ENCODE measurements at places on chromosomes 12 and 14. TPM values are rescaled to one million over a fixed set of nuclear protein-coding genes. Genes with fewer than 3 reads are reported as not detected.
A peak's percentile ranks its signal among the peaks of the same experiment; 100 is the strongest.

- DNase-seq = no peak
- H3K4me1 ChIP-seq = no peaks in the 10 kb centered on the region
- H3K36me3 ChIP-seq = no peaks in the 10 kb centered on the region
- H3K27me3 ChIP-seq = no peaks in the 10 kb centered on the region
- no peak overlapping the region for H3K4me3 ChIP-seq
Measured at GRCh38 chr12:69708649-69709048, 9.5 kb upstream of the BEST3 start.

- H3K27me3 ChIP-seq = no peaks in the 10 kb centered on the region
- H3K4me3 ChIP-seq = no peak overlapping the region
- H3K4me1 ChIP-seq = no peaks in the 10 kb centered on the region
- H3K36me3 ChIP-seq = no peaks in the 10 kb centered on the region
- DNase-seq = no peak
Measured at GRCh38 chr12:106197906-106198623, 49.8 kb downstream of the CKAP4 start.

DNA sequence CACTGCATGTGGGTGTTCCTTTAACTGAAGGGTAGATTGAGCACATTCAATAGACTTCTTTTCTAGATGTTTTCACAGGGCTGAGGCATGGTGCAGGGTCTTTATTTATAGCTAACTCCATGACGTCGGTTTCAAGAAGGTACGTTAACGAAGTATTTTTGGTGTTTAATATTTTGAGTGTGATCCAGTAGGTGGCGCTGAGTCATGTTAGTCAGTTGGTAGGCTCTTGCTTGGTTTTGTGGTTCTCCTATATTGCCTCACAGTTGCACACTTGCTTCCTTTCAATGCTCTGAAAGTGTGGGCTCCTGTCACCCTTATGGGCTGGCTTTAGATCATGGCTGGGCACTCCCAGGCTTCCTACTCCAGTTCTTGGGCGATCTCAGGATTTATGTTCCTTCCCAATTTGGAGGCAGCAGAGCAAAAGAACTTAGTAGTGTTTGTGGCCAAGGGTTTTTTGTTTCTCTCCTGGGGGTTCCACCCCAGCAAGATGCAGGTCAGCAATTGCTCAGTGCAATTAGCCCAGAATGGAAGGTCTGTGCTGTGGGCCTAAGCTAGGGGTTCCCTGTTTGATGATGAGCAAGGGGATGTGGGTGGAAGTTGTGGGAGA, 471.6 kb upstream of the FOXG1 start:
- H3K27me3 ChIP-seq = no peaks in the 10 kb centered on the region
- no peak for DNase-seq
- no peaks in the 10 kb centered on the region for H3K4me1 ChIP-seq
- H3K4me3 ChIP-seq = no peak overlapping the region
- H3K36me3 ChIP-seq = no peaks in the 10 kb centered on the region

GRCh38 chr14:68625366-68626090, 167.3 kb downstream of the ZFP36L1 start:
- H3K4me1 ChIP-seq = peaks cover 25% of the 10 kb centered on the region
- no peaks in the 10 kb centered on the region for H3K36me3 ChIP-seq
- no peak overlapping the region for H3K4me3 ChIP-seq
- no peaks in the 10 kb centered on the region for H3K27me3 ChIP-seq
- DNase-seq = no peak

DNA sequence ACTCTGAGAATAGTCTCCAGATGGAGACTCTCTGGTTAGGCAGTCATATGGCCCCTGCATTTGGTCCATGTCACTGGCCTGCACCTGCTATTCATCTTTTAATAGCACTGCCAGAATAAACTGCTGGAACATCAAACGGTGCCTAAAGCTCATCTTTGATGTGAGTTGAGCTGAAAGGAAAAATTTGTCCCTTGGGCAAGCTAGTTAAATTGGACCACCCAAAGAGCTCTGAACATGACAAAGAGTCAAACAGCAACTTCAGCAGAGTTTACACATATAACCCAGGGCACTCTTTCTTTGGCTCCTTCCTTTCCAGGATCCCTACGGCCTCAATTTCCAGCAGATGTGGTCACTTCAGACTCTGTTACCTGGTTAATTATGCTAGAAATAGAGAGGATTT, 269.9 kb downstream of the RPL10L start:
- no peaks in the 10 kb centered on the region for H3K4me1 ChIP-seq
- H3K4me3 ChIP-seq = no peak overlapping the region
- no peak overlapping the region for H3K27ac ChIP-seq
- no peak for DNase-seq
- H3K36me3 ChIP-seq = no peaks in the 10 kb centered on the region

ARL1 gene
- 69.2 TPM for total RNA-seq

CABP1 gene
- 1.7 TPM for total RNA-seq

APEX1 gene
- 147 TPM for total RNA-seq

- no peak overlapping the region for H3K4me3 ChIP-seq
- no peaks in the 10 kb centered on the region for H3K36me3 ChIP-seq
- DNase-seq = no peak
- no peaks in the 10 kb centered on the region for H3K27me3 ChIP-seq
Measured at GRCh38 chr12:22615963-22616501, 8.9 kb upstream of the ETNK1 start.

GRCh38 chr14:94050231-94050880, 24.2 kb downstream of the OTUB2 start:
- peaks cover 34% of the 10 kb centered on the region for H3K36me3 ChIP-seq
- no peaks in the 10 kb centered on the region for H3K27me3 ChIP-seq
- peak; percentile 69 for DNase-seq
- peaks cover 18% of the 10 kb centered on the region for H3K4me1 ChIP-seq
- H3K27ac ChIP-seq = no peak overlapping the region

- H3K27me3 ChIP-seq = no peaks in the 10 kb centered on the region
- H3K4me1 ChIP-seq = no peaks in the 10 kb centered on the region
- peak overlapping the region; percentile 67 for H3K27ac ChIP-seq
Measured at GRCh38 chr14:105220699-105221597, 27.4 kb upstream of the BTBD6 start.

CD69 gene
- 3.0 TPM for total RNA-seq

CMA1 gene
- 1.4 TPM for total RNA-seq

- H3K36me3 ChIP-seq = no peaks in the 10 kb centered on the region
- no peak for DNase-seq
- H3K27me3 ChIP-seq = no peaks in the 10 kb centered on the region
- H3K4me3 ChIP-seq = no peak overlapping the region
- H3K4me1 ChIP-seq = no peaks in the 10 kb centered on the region
Measured at GRCh38 chr14:65920996-65921395, 508.5 kb downstream of the FUT8 start.

NOVA1 gene
- 23.2 TPM for total RNA-seq

DNA sequence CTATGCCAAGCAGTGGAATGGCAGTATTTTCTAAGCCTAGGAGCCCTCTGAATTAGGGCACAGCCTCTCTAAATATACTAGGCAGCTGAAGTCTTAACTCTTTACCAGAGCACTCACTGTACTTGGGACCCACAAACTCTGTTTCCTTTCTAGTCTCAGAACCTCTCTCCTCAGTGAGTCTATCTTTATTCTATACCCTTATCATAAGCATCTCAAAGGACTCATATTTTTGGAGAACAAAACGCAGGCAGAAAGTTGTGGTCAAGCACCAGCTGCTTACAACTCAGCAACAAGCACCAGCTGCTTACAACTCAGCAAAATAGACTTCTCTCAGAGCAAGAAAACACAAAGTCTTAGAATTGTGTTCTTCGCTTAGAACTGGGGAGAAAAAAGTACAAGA, 993 bp downstream of the CCDC196 start:
- H3K4me1 ChIP-seq = no peaks in the 10 kb centered on the region
- H3K27ac ChIP-seq = no peak overlapping the region
- DNase-seq = no peak
- H3K36me3 ChIP-seq = no peaks in the 10 kb centered on the region

- no peaks in the 10 kb centered on the region for H3K36me3 ChIP-seq
- peak; percentile 95 for DNase-seq
- peaks cover 14% of the 10 kb centered on the region for H3K4me1 ChIP-seq
- no peak overlapping the region for H3K4me3 ChIP-seq
- H3K27ac ChIP-seq = peak overlapping the region; percentile 76
- H3K27me3 ChIP-seq = no peaks in the 10 kb centered on the region
Measured at GRCh38 chr12:115341442-115341841, 657.5 kb upstream of the TBX3 start.

GRCh38 chr14:106185837-106186233, 659.5 kb downstream of the TMEM121 start:
- H3K4me1 ChIP-seq = no peaks in the 10 kb centered on the region
- H3K27me3 ChIP-seq = peaks cover 16% of the 10 kb centered on the region
- no peak overlapping the region for H3K4me3 ChIP-seq
- H3K27ac ChIP-seq = no peak overlapping the region
- no peak for DNase-seq
- no peaks in the 10 kb centered on the region for H3K36me3 ChIP-seq

SRRM4 gene
- total RNA-seq = not detected

SPIC gene
- not detected for total RNA-seq

DNA sequence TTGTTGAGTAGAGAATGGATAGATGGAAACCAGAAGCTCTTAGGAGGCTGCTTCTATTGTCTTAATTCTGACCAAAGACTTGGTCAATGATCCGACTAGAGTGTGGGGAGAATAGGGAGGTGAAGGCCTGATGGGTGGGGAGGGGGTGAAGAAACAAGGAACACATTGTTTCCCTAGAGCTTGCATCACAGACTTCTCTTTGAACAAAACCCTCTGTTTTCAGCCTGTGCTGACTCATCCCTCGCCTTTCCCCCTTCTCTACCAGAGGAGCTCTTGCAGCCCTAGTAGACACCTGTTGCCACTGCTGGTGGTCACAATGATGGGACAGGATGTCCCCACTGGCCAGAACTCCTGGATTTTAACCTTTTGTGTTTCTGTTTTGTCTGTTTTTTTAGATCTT, 46.8 kb upstream of the CISTR start:
- H3K4me3 ChIP-seq = no peak overlapping the region
- H3K27me3 ChIP-seq = peaks cover 38% of the 10 kb centered on the region

GRCh38 chr14:100199240-100199860, 39.6 kb upstream of the YY1 start:
- H3K27me3 ChIP-seq = no peaks in the 10 kb centered on the region
- H3K36me3 ChIP-seq = no peaks in the 10 kb centered on the region
- no peak overlapping the region for H3K4me3 ChIP-seq
- H3K27ac ChIP-seq = no peak overlapping the region
- no peak for DNase-seq
- H3K4me1 ChIP-seq = no peaks in the 10 kb centered on the region

DNA sequence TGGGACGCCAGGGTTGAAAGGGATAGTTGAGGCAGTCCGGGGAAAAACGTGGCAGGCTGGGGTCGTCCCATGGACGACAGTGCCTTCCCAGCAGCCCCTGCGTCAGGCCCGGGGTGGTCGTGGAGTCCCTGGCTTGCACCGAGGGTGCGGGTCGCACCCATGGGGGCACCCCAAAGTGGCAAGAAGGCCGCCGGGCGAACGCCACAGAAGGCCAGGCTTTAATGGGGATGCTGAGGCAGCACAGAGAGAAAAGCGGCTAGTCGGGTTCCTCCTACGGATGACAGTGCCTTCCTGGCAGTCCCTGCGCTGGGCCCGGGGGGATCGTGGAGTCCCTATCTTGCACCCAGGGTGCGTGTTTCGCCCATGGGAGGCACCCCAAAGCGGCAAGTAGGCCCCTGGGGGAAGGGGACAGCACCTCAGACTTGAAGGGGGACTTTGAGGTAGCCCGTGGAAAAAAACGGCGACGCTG, 158.6 kb upstream of the ALG10B start:
- no peaks in the 10 kb centered on the region for H3K27me3 ChIP-seq
- no peak overlapping the region for H3K27ac ChIP-seq
- DNase-seq = no peak
- H3K4me1 ChIP-seq = no peaks in the 10 kb centered on the region

IPO4 gene
- 13.6 TPM for total RNA-seq

DNA sequence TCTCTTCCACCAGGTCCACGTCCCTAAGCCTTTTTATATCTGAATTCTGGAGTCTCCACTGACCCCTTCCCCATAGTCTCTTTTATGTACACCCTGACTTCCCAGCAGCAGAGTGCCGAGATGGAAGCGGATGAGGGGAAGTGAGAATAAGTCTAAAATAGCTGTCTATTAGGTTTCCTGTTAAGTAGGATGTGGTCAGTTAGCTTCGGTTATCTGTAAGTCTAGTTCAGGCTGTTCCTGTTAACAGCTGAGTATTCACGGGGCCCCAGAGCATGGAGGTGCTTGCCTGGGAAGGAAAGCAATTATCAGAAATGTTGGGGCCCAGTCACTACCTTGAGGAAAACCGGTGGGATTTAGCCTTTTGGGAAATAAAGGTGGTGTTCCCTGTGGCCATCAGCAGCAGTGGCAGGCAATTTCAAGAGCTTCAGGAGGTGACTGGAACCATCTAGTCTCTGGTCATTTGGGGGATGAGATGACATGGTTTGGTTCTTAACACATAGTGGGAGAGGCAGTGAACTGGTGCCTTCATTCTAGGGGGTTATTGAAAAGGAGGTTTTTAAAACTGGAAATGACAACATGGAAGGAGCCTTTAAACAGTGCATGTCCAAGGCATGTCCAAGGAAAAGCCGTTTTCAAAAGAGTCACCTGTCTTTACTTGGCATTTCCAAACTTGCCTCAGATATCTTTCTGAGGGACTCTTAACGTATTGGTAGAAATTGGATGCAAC, 21.8 kb downstream of the CHST11 start:
- no peaks in the 10 kb centered on the region for H3K4me1 ChIP-seq
- H3K27me3 ChIP-seq = no peaks in the 10 kb centered on the region
- no peak for DNase-seq

DNA sequence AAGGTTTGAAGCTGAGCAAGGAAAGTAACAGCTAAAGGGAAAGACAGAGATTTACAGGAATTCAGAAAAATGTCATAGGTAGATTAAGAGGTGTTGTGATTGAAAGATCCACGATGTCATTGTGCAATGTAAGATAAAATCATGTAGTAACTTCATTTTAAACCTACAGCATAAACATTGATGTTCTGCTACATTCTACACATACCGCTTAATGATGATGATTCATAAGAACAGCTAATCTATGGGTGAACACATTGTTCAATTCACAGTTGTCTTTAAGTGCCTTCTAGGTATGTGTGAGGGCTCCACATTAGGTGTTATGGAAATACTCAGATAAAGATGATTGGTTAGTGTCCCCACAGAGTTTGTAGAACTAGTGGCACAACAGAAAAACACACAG, 170.9 kb downstream of the GRIP1 start:
- H3K36me3 ChIP-seq = no peaks in the 10 kb centered on the region
- no peaks in the 10 kb centered on the region for H3K27me3 ChIP-seq
- H3K4me3 ChIP-seq = no peak overlapping the region
- no peaks in the 10 kb centered on the region for H3K4me1 ChIP-seq
- no peak for DNase-seq
- no peak overlapping the region for H3K27ac ChIP-seq

KRT79 gene
- not detected for total RNA-seq

KCNMB4 gene
- 4.7 TPM for total RNA-seq

DNA sequence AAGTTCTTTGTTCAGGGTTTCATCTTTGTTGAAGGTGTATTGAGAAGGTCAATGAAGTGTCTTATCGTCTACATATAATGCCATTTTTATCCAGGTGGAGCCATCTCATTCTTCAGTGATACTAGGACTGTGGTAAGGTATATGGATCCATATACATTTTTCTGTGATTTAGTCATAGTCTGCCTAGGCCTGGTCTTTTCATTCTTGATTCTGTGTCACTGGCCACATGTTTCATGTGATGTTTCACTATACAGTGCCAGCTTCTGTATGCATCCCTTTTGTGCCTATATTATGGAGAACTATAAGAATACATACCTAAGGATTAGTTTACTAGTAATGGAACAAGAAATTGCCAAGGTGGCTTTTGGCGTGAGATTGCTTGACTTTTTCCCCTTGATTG, 40.5 kb downstream of the VEZT start:
- H3K4me1 ChIP-seq = peaks cover 14% of the 10 kb centered on the region
- no peak for DNase-seq
- H3K4me3 ChIP-seq = no peak overlapping the region

- H3K27me3 ChIP-seq = no peaks in the 10 kb centered on the region
- peak within 1 kb of the TSS; percentile 88 for H3K4me3 ChIP-seq
- DNase-seq = peak; percentile 67
- peak within 1 kb of the TSS; percentile 68 for H3K27ac ChIP-seq
- H3K4me1 ChIP-seq = no peaks in the 10 kb centered on the region
- no peaks in the 10 kb centered on the region for H3K36me3 ChIP-seq
Measured at GRCh38 chr12:42589465-42590329, at the start of gene PRICKLE1. Gene PRICKLE1, minus strand, starts transcription at chr12:42589746. Its CDS starts 117,230 bp downstream, at chr12:42472516.
